COLO829 (cell line): ENCODE measurements at places on chromosomes 6 and 20.

GRCh38 chr6:13545885-13546284 lies 28.5 kb upstream of the SIRT5 start:
- no peak for DNase-seq

GRCh38 chr6:4316867-4317400 lies 181.6 kb upstream of the ECI2 start:
- peak; percentile 63 for DNase-seq

DNA sequence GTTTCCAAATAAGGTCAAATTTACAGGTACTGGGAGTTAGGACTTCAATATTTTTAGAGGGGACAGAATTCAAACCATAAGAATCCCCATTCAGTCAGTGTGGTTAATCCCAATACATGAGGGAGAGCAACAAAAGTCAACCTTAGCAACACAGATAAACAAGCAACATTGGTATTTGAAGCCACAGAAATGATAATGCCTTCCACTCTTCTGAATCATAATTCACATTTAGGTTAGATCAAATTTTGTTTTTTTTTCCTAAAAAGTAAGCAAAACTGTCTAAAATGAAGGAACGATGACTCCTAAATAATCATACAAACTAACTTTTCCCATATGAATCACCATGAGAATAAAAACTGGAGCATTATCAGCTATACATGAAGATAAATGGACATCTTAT lies 246.0 kb upstream of the TENT5A start:
- DNase-seq: no peak

DNA sequence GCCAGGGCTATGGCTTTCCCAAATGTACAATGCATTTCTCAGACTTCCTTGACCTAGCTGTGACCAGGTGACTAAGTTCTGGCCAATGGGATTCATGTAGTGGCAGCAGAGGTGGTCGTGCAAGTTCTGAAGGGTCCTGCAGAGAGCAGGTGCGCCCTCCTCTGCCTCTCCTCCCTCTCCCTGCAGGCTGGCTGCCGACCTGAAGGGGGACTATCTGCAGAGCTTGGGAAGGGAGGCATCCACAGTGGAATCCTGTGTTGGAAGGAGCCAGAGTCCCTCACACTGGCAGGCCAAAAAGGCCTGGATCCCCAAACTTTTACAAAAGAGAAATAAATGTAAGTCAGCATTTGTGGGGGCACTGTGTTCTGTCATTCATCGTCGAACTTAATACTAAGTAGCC lies 66.6 kb downstream of the CDH26 start:
- no peak for DNase-seq

GRCh38 chr6:105537981-105538578 lies 135.2 kb upstream of the PREP start:
- no peak for DNase-seq

GRCh38 chr6:126038234-126038633 lies 51.9 kb downstream of the TRMT11 start:
- peak; percentile 87 for DNase-seq

DNA sequence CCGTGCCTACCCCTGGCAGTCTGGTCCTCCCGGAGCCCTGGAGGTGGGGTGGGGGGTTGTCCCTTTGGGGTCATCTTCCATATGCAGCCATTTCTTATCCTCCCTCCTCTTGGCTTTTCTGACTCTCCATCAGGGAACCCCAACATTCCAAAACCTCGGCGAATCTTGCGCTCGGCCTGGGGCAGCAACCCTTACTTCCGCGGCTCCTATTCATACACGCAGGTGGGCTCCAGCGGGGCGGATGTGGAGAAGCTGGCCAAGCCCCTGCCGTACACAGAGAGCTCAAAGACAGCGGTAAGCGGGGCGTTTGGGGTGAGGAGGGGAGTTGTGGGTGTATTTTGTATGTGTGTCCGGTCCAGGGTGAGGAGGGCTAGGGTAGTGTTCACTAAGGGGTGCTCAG lies 168.0 kb upstream of the RNF24 start:
- DNase-seq: no peak

- DNase-seq: no peak
Observed at GRCh38 chr6:28776269-28777146, 147.3 kb downstream of the TRIM27 start.

GRCh38 chr6:2545383-2546038 lies 205.2 kb downstream of the MYLK4 start:
- DNase-seq: no peak

- peak; percentile 86 for DNase-seq
Observed at GRCh38 chr20:58131151-58131550, 97.3 kb downstream of the ANKRD60 start.

DNA sequence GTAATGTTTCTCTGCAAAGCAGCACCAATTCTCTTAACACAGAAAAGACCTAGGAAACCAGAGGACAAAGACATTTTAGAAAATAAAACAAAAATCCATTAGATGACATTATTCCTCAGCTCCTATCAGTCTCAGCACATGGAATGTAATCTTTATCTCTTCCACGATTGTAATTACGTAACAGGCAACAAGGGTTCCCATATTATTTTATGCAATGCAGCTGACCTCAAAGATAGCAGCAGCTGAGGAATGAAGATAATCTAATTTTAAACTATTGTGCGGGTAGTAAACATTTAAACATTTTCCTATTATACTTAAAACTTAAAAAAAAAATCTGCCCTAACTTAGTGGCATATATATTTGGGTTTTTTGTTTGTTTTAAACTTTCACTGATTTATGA lies 33.0 kb upstream of the PTCHD4 start:
- DNase-seq: no peak

DNA sequence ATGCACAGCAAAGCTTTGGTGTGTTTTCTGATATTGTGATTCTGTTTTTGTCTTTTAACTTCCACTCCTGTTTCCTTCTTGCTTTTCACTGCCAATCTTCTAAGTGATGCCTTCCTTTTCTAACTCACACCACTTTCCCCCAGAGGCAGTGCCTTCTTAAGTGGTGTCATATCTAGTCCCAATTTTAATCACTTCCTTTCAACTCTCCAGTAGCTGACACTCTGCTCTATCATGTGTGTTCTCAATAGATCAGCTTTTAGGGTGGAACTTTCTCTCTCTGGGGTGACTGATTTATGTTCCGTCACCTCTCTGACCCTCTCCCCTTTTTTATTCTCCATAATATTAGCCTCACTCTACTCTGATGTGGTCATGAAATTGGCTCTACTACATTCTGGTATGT lies 180.7 kb downstream of the CLVS2 start:
- DNase-seq: no peak

- DNase-seq: no peak
Observed at GRCh38 chr20:831251-831650, 2.3 kb upstream of the FAM110A start.

- no peak for DNase-seq
Observed at GRCh38 chr6:44176762-44177509, 18.3 kb downstream of the CAPN11 start.

DNA sequence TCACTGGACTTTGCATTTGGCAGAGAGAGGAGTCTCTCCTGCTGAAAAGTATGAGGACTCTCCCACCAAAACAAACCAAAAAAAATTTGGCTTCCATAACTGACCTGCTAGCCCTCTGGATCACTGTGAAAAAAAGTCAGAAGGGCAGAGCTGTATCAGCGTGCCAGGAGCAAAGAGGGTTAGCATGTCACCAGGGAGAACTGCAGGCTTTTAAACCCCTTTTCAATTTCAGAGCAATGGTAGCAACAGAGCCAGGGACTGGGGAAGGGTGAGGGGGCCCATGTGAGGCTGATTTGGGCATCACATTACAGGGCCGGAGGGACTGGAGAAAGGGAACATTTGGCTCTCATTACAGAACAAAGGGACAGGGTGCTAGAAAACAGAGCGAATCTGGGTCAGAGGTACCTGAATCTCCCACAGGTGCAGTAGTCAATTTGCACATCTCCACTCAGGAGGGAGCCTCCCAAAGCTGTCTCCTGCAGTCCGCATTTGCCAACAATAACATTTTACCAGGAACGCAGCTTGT lies 185.7 kb upstream of the EYA4 start:
- no peak for DNase-seq

DNA sequence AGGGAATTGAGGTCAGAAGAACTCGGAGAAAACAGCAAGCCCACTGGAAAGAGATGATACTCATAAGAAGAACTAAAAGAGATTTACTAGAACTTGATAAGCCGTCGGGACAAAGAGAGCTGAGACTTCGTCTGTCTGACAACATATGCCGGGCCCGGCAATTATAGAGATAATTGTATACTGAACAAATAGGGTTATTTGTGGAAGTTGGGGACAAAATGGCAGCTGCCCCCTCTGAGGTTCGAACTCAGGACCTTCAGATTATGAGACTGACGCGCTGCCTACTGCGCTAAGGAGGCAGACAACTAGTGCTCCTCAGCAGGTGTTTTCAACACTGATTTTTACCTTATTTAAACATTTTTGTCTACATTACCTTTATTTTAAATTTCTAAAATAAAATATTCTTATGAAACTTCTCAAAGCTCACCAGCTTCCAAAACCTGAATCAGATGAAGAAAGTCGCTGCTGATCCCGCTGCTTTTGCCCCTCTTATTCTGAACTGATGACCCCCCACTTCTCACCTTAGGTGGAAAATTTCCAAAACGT lies 29.3 kb upstream of the TRIM27 start:
- peak; percentile 88 for DNase-seq
